ENCODE measurements at places on chromosomes 11 and 22.
A peak's percentile ranks its signal among the peaks of the same experiment; 100 is the strongest.

DNA sequence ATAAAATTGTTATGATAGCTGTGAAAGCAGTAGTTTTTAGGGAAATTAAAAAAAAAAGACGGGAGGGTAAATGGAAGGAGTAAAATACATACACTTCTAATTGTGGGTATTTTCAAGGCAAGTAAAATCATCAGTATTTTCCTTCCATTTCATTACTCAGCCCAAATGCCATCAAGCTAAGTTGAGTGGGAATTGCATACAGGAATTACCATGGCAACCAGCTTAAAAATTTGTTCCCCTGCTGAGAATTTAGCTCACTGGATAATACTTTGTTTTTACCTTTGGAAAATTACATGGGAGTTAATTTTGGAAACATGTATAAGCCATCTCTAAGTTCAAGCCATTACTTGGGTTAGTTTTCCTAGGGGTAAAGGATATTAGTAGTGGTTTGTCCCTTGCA, 1873.4 kb downstream of the LRRC4C start:
- DNase-seq = no peak

GRCh38 chr11:12772324-12772723, 98.1 kb downstream of the TEAD1 start:
- DNase-seq = no peak

DNA sequence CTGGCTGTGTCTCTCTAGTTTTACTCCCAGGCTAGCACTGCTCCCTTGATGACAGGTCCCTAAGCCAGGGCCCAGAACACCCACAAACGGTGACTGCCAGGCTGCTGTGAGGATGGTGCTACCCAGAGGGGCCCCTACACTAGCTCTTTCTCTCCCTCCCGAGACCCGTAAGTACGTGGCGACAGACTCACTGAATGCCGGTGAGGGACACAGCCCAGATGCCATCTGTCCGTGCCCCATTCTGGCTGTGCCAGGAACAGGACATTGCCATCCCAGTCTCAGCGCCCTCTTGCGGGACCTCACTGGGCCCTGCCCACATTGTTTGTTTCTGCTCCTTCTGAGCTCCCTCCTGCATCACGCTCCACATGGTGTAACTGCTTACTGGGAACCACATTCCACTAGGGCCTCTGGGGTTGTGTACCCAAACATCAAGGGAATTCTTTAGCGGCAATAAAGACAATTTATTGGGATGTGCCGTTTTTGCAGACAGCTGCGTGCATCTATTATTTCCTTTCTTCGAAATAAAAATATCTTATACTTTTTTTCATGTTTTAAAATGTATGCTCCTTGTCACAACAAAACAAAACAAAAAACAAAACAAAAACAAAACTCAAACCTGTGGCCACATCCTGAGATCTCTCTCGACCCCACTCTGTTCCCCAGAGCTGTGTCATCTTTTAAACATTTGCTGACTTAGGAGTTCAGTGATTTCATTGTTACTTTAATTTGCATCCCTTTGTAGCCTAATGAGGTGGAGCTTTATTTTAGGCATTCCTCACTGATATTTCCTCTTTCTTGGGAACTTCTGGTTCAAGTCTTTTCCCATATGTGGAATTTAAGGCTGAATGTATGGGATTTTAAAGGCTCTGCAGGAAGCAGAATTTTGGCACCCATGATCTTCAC, 4.4 kb upstream of the TPCN2 start:
- peak; percentile 88 for DNase-seq

DNA sequence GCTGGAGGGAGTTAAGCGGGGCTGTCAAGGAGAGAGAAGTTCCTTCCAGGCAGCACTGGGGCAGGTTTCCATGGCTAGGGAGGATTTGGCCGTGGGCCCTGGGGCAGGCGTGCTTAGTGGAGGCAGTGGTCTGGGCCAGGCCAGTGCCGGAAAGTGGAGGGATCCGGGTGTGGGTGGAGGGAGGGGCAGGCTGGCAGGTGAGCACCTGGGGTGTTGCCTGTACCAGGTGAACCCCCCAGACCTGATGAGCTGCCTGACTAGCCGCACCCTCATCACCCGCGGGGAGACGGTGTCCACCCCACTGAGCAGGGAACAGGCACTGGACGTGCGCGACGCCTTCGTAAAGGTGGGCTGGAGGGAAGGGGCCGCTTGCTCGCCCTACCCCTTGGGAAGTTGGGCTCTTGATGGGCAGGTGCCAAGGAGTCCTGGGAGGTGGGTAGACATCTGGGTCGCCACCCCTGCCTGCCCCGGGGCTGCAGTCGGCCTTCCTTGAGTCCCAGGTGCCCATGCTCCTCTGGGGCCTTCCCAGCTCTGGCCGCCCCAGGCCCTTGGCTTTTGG, 32.0 kb downstream of the MYO7A start:
- no peak for DNase-seq

- DNase-seq = no peak
These were observed 12.0 kb downstream of the B3GAT1 start for GRCh38 chr11:134399996-134400395.

DNA sequence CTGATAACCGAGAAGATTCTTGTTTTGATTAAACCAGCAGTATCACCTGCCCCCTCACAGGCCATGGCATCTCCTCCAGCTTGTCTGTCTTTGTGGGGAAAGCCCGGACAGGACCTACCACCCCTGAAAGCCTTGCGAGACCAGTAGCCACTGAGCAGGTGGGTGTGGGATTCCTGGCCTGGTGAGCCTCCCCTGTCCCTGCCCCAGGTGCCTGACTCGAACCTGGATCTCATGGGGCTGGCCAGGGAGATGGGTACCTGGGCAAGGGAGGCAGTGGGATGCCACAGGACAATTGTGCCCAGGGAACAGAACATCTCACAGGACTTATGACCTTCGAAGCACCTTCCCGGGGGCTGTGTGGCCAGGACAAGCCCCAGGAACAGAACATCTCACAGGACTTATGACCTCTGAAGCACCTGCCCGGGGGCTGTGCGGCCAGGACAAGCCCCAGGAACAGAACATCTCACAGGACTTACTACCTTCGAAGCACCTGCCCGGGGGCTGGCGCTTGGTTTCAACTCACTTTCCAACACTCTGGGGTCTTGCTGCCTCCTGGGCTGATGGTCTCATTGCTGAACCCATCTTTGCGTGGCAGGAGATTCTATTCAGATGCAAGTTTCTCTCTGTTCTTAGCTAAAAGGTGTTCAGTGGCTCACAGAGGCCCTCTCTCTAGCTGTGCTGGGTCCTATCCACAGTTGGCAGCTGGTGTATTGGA, 854.5 kb downstream of the BRD1 start:
- no peak for DNase-seq
